ENCODE measurements at places on chromosomes 2 and 18.

DNA sequence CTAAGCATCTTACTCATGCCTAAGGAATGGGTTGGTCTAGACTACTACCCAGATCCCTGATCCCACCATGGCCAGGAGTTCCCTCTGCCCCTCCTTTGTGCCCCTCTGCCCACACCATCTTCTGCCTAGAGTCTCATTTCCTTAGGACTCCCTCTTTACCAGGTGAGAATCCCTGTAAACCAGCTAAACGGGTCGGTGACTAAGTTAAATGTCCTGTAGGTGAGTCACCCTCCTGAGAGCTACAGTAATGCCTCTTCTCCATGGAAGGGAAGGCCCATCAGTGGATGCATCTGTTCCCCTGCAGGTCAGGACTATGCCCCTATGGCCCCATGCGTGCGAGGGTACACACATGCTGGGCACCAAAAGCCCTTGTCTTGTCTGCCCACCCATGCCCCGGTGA is 25.4 kb downstream of the PTGR3 start:
- no peak for DNase-seq

GRCh38 chr18:14104201-14104600 is 28.0 kb downstream of the ZNF519 start:
- no peak for DNase-seq

GRCh38 chr2:160407393-160408172 is 86.0 kb downstream of the RBMS1 start:
- peak; percentile 45 for DNase-seq

GRCh38 chr2:134144651-134145050 is 109.2 kb upstream of the MGAT5 start:
- no peak for DNase-seq

DNA sequence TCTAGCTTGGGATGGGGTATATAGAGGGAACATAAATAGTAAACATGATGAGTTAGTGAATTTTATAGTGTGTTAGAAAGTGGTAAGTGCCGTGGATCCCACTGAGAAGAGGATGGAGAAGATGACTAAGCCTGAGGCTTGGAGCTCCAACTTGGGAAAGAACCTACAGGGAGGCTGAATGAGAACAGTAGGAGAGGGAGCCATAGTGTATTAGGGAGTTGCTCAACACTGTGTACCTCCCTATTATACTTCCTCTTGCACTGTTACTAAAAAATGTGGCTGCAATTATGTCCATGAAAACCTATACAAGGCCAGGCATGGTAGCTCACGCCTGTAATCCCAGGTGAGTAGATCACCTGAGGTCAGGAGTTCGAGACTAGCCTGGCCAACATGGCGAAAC is 2.9 kb upstream of the SLC19A3 start:
- DNase-seq: no peak

- no peak for DNase-seq
Observed at GRCh38 chr2:144430722-144431391, 89.1 kb downstream of the ZEB2 start.

GRCh38 chr18:22689712-22690111 is 243.4 kb upstream of the RBBP8 start:
- DNase-seq: no peak

GRCh38 chr2:239603411-239604356 is 202.9 kb upstream of the HDAC4 start:
- DNase-seq: no peak

DNA sequence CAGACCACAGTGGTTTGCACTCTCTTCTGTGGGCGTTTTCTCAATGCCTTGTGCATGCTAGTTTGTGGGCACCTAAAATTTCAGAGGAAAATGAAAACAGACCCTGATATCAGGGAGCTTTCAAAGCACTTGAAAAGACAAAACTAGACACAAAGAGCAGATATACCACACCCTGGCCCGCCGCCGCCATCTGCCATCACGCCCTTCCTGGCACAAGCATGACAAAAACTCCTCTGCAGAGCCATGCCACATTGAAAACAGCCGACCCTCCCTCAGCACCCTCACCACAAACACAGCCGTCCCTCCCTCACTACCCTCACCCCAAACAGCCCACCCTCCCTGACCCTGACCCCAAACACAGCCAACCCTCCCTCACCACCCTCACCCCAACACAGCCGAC is 84.8 kb upstream of the RAB6C start:
- DNase-seq: no peak
